ENCODE measurements at places on chromosomes 11 and 22. TPM values are rescaled to one million over a fixed set of nuclear protein-coding genes. Genes with fewer than 3 reads are reported as not detected.

The TRIM48 gene
- total RNA-seq = not detected

The ACTN3 gene
- not detected for total RNA-seq

The CYB5R3 gene
- total RNA-seq = 170 TPM

The CCDC81 gene
- 2.8 TPM for total RNA-seq

The HTR3A gene
- not detected for total RNA-seq

The GGTLC2 gene
- total RNA-seq = not detected

The RBMXL2 gene
- total RNA-seq = not detected

The KCNQ1 gene
- 1.1 TPM for total RNA-seq

The CNIH2 gene
- total RNA-seq = not detected

The KCNE3 gene
- total RNA-seq = 1.4 TPM

The EFCAB6 gene
- total RNA-seq = 0.23 TPM

The CHADL gene
- 0.73 TPM for total RNA-seq

The MAP6 gene
- total RNA-seq = 1.5 TPM

The TTLL12 gene
- 55.0 TPM for total RNA-seq

The HPX gene
- total RNA-seq = 2.5 TPM

The COPB1 gene
- total RNA-seq = 162 TPM

The OAF gene
- total RNA-seq = 52.4 TPM

The DDX6 gene
- total RNA-seq = 110 TPM

The APOBEC3C gene
- total RNA-seq = 17.8 TPM

The LDLRAD3 gene
- total RNA-seq = 22.1 TPM

The RFPL1 gene
- total RNA-seq = not detected

The TRIM6 gene
- 1.5 TPM for total RNA-seq

The MS4A7 gene
- total RNA-seq = not detected

The PIWIL4 gene
- 1.1 TPM for total RNA-seq

The OR10A4 gene
- total RNA-seq = not detected

The GAB4 gene
- total RNA-seq = not detected

The TECTA gene
- total RNA-seq = 0.64 TPM

The KCNJ1 gene
- total RNA-seq = not detected

The ACAD8 gene
- 21.4 TPM for total RNA-seq

The OR8D1 gene
- not detected for total RNA-seq

The OR6M1 gene
- not detected for total RNA-seq

The ALKBH3 gene
- total RNA-seq = 31.2 TPM

The LRRN4CL gene
- not detected for total RNA-seq

The ART1 gene
- not detected for total RNA-seq

The RASL10A gene
- 0.93 TPM for total RNA-seq

All from glomerular endothelial cell (primary cell).